NCI-H226 (cell line): ENCODE measurements at places on chromosomes 5 and 9.

GRCh38 chr5:76943006-76943405, 9.8 kb upstream of the CRHBP start:
- no peak for DNase-seq

GRCh38 chr5:68325065-68325580, 109.6 kb downstream of the PIK3R1 start:
- DNase-seq: no peak

DNA sequence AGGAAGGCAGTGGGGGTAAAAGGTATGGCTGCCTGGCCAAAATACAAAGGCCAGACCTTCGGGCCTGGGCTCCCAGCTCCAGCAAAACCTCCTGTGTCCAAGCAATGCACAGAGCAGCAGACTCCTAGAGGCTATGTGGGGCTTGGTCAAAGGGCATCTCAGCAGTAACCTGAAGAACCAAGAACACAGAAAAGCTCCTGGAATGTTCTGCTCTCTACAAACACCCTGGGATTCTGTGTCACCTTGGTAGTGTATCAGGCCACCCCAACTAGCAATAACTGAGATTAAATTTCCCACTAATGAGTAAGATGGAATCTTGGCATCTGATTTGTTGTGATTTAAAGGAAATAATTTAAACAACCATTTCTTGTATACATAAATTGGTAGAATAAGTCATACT, 158.6 kb downstream of the GLIS3 start:
- peak; percentile 35 for DNase-seq

DNA sequence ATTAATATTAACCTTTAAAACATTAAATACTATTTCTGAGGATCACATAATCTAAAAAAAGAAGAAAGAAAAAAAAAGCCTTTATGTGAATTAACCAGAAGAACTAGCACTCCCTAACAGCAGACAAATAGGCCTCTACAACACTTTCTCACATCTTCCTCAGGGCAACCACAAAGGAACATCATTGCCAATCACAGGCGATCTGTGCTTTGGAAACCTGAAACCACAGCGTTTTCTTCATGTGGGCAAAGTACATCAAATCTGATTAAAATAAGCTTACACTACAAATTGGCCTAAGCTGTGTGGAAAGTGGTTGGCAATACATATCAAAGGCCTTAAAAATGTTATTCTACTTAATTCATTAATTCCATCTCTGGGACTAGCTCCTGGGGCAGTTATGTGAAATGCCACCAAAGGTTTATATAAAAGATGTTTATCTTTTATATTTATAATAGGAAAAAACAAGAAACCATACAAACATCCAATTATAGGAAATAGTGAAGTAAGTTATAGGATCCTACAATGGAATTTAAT, 184.8 kb upstream of the TBCA start:
- no peak for DNase-seq
